ENCODE measurements at places on chromosomes 5 and 9.
A peak's percentile ranks its signal among the peaks of the same experiment; 100 is the strongest.

DNA sequence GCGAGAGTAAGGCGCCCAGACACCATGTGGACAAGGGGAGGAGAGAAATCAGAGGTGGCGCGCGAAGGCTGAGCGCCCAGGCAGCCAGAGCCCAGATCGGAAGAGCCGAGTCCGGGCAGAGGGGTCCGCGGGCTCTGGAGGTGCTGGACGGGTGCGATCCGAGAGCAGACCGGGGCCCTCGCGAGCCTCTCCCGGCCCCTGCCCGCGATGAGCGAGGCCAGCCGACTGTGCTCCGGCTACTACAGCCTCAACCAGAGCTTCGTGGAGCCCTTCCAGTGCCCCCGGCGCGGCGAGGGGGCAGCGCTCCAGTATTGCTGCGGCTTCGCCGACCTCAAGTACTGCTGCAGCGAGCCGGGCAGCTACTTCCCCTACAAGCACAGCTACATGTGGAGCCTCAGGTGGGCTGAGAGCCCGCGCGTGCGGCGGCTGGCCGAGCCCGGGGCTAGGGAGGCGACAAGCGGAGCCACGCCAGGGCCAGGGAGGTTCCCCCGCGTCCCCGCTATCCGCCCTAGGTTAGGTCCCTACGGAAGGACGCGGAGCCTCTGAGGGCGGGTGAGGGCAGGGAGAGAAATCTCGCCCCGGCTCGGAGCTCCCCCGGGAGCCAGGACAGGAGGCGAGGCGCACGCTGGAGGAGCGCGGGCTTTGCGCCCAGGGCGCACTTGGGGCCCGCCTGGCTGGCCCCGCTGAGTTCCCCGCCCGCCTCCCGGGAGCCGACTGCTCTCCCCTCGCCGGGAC, at the start of gene SHISAL2B:
Gene SHISAL2B (plus strand): TSS at position 87 of the 735 bp plus-strand sequence. CDS start 121 bp downstream, at position 208.
- DNase-seq = no peak

- DNase-seq = peak; percentile 49
These were observed 22.6 kb upstream of the RAPGEF1 start for GRCh38 chr9:131762356-131762932.

DNA sequence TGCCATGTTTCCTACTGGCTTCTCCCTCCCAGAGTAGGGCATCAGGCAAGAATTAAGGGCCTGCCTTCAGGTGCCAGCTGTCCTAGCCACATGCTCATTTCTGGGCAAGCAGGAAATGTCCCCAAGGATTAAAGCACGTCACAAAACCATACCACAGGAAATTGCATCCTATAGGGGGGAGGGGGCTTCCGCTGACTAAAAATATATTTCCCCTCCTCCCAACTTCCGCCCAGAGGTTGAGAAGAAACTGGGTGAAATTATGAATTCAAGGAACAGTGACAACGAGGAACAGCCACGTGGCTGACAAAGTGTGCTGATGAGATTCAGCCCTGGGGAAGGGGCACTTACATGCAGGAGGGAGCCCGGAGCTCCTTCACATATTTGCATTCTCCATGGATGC, 4.1 kb downstream of the HBEGF start:
- DNase-seq = no peak

DNA sequence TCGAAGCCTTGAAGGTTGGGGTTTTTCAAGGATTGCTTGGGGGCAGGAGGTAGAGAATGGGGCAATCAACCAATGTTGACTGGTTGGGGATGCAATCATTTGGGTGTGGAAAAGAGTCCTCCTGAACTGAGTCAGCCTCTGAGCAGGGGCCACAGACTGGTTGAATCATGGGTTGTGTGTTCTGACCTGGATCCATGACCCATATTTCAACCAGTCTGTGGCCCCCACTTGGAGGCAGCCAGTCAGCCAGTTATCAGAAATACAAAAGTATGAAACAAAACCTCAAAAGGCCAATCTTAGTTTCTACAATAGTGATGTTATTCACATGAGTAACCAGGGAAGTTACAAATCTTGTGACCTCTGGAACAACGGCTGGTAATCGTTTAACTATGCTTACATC, 81.4 kb upstream of the RANBP6 start:
- no peak for DNase-seq

- DNase-seq = no peak
These were observed 47.9 kb downstream of the NACC2 start for GRCh38 chr9:136047076-136047774.

DNA sequence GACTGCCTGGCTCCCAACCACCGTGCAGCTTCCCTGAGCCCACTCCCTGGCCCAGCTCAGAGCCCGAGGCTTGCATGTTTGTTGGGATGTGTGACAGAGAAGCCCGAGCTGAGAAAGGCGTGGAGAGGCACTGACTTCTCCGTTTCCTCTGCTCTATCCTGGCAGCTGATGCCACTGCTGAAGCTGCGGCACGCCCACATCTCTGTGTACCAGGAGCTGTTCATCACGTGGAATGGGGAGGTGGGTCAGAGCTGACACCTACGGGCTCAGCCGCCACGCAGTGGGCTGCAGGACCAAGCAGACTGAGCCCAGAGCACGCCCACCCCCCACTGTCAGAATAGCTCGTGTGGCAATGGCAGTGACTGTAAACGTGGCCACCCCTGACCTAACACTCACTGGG, 9.3 kb downstream of the STKLD1 start:
- no peak for DNase-seq

DNA sequence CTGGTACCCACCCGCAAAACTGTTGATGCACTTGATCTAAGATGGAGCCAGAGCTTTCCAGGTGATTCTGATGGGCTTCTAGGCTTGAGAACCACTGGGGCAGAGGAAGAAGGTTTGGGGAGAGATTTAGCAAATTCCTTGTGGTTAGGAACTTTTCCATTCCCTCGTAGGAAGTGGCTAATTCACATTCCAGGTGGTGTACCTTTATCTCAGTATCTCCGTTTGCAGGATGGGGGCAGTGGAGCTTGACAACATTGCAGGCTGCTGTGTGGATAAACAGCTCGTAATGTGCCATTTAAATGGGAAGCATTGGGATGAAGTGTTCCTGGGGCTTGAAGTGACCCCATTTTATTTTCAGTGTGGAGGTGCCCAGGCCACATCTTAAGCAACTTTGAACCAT, 172.9 kb upstream of the IL12B start:
- no peak for DNase-seq

- no peak for DNase-seq
These were observed 14.4 kb downstream of the DOCK8 start for GRCh38 chr9:228929-229695.

- no peak for DNase-seq
These were observed 74.7 kb upstream of the ANKRD55 start for GRCh38 chr5:56307714-56308333.

GRCh38 chr5:116778032-116778431, 203.4 kb upstream of the SEMA6A start:
- DNase-seq = no peak

- DNase-seq = peak; percentile 30
These were observed 155.8 kb upstream of the IRX4 start for GRCh38 chr5:2038321-2039179.

DNA sequence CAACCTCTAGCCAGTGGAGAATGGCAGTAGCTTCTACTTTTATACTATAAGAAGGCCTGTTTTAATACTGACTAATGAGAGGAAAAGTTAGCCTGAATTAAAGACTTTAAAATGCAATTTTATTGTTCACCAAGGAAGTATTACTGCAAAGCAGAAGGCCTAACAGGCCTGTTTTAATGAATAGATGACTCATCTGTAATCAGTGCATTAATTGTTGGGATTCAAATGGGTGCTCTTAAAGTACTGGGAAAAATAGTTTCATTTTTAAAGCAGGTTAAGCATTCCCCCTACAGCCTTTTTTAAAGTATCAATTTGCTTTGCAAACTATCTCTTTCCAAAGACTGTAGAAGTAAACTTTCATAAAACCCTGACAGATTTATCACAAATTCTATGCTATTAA, 147.7 kb downstream of the SIL1 start:
- DNase-seq = no peak

DNA sequence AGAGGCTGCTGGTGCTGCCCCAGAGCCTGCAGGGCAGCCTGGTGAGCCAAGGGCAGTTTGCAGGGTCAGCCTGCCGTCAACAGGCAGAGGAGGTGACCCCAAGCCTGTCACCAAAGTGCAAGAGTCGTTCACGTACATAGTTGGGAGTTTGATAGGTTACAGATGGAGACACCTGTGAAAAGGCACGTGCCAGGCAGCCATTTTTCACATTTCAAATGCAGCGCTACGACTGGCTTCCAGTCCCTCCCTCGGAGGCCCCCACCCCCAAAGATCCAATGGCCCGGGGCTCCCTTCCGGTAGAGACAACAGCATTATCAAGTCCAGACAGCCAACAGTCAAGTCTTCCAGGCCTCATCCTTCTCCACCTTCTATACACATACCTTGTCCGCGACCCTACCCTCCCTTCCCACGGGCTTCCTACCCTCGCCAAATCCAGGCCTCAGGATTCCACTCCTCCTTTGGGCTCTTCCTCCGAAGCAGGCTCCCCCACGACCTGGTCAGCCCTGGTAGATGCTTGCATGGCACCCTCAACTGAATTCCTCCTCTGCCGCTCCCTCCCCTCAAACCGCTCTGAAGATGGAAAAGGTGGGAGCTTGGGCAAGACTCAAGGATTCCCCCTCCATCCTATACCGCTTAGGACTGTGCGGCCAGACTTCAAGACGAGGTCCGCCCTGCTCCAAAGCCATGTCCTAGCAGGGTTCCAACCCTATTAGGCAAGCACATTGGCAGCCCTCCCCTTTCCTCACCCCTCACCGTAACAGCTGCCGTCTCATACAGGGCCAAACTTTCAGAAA, 13.2 kb downstream of the HNRNPH1 start:
- DNase-seq = no peak

DNA sequence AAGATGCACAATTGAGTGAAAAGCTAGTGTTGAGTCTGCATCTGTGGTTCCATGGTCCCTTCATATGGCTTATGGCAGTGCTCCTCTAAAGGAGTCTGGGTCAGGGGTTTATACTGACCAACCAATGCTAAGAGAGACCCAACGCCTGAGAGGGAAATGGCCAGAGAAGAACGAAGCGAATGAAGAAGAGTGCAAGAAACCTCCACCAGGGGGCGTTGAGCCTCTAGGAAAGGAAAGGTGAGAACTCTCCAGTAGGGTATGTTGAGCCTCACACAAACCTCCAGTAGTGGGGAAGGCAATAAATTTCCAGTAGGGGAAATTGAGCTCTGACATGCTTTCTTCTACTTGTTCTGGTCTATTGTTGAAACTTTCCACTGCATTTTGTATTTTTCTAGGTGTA, 470.6 kb downstream of the PRDM9 start:
- DNase-seq = no peak

GRCh38 chr9:14962193-14962882, 52.1 kb upstream of the FREM1 start:
- no peak for DNase-seq

- no peak for DNase-seq
These were observed 183.3 kb upstream of the PCSK5 start for GRCh38 chr9:75707191-75707590.

DNA sequence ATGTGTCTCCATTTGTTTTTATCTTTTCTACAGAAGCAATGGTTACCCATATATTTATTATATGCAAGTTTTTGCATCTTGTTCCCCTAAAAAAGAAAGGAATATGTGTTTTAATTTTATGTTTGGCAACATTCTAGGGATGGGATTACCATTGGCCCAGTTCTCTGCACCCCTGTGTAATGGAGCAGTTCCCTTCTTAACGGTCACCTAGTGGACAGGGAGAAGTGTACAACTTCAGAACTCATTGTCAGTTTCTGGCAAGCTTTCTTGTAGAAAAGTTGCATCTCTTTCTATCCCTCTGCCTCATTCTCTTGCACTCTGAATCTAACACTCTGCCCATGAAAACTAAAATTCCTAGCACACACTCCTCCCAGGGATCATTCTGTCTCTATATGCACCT, 78.2 kb downstream of the DOCK8 start:
- DNase-seq = no peak

- no peak for DNase-seq
These were observed 112.6 kb upstream of the ZNF608 start for GRCh38 chr5:124859027-124859426.

- DNase-seq = no peak
These were observed 19.6 kb downstream of the TENT4A start for GRCh38 chr5:6732634-6733410.

DNA sequence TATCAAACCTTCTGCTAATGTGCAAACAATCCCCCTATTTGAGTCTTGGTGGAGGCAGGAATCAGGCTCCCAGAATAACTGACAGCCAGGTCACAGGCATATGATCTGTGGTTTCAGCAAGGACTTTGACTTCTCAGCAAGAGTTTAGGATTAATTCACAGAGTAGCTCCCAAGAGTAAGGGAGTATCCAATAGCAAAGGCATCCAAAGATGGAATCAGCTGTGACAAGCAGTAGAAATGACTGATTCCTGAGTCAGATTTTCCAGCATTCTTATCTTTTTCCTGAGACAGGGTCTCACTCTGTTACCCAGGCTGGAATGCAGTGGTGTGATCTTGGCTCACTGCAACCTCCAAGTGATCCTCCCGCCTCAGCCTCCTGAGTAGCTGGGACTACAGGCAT, 108.3 kb downstream of the EPB41L4A start:
- DNase-seq = no peak

GRCh38 chr5:139422307-139422893, 16.9 kb downstream of the DNAJC18 start:
- no peak for DNase-seq

DNA sequence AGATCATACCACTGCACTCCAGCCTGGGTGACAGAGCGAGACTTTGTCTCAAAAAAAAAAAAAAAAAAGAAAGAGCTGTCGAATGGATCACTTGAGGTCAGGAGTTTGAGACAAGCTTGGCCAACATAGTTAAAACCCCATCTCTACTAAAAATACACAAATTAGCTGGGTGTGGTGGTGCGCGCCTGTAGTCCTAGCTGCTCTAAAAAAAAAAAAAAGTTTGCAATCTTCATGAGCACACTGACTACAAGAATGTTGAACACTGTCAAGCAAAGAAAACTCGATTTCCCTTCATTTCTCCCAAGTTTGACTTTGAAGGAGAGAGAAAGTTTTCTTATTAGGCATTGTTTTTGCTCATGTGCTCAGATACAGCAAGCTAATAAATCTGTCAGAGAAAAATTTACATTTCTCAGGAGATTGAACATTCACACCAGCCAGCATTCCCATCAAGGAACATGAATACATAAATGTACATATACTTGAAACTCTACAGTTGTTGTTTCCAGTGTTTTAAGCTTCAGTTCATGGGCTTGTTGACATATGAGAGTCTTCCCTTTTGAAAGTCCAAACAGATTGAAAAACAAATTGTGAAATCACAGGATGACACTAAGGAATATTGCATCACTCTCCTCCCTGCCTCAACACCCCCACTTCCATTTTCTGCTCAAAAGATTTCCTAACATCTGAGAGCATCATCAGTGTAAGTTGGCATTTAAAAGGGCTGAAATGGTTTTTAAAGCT, 81.8 kb downstream of the ARRDC3 start:
- DNase-seq = no peak

GRCh38 chr9:28866951-28867350, 1293.7 kb upstream of the C9orf72 start:
- DNase-seq = no peak

DNA sequence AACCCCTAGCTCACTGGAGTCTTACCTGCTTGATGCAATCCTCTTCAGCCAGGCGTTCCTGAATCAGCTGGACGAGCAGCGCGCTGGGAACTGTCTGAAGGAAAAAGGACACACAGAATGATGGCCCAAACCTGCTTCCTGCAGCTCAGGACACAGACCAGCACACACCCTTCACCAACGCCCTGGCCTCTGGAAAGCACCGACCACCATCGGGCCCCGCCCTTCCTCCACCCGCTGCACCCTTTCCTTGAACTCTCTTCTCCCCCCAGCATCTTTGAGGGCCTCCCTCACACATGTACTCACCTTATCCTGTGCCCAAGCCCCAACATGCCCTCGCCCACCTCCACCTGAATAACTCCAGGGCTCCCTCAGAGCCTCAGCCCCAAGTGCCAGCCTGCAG, 23.3 kb downstream of the AK8 start:
- no peak for DNase-seq

All from stimulated activated CD4-positive, alpha-beta T cell treated with anti-CD3 and anti-CD28 coated beads, Interleukin-1b, Interleukin-23, amount 100 ng/mL, for 1 hour (primary cell).